GM12864 (cell line): ENCODE measurements at places on chromosomes 5 and 9.

- DNase-seq: no peak
Observed at GRCh38 chr9:96052686-96053085, 177.2 kb downstream of the ERCC6L2 start.

DNA sequence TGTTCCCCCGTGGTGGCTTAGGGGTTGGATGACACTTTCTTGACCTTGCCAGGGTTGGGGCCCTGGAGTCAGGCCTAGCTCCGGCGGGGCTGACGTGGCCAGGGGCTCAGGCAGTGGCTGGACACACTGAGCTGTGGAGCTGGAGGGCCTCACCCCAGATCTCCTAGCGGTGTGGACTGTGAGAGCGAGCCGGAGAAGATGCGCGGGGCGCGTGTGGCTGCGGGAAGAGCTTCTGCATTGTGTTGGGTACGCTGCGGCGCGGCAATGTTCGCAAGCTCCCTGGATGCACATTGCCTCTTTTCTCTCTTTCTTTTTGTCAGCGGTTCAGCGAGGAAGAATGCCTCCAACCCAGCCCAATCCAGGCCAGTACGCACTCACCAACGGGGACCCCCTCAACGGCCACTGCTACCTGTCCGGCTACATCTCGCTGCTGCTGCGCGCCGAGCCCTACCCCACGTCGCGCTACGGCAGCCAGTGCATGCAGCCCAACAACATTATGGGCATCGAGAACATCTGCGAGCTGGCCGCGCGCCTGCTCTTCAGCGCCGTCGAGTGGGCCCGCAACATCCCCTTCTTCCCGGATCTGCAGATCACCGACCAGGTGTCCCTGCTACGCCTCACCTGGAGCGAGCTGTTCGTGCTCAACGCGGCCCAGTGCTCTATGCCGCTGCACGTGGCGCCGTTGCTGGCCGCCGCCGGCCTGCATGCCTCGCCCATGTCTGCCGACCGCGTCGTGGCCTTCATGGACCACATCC is 4.8 kb downstream of the NR2F1 start:
- DNase-seq: no peak

- DNase-seq: no peak
Observed at GRCh38 chr5:61969347-61969746, 336.7 kb upstream of the KIF2A start.

DNA sequence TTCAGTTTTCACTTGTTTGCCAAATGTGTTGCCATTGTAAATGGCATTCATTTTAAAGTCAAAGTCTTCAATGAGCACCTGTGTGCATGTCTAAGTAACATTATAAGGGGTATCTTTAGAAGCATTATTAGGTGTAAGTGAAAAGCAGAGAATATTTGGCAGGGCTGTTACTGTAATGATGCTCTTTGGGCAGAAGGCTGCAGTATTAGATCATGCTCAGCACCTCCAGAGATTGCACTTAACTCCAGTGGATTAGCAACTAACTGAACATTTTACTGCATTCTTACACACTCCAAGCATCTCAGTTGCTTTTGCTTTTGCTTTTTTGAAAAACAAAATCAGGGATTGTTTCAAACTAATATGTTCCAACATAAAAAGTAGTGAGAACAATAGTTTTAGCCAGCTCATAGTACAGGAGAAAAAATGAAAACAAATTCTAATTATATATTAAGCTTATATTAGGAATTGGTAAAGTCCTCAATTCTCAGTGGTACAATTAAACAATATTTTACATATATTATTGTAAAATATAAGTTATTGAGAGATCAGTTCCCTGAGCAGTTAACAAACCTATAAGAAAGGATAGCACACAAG is 1740.9 kb upstream of the CDH9 start:
- no peak for DNase-seq

DNA sequence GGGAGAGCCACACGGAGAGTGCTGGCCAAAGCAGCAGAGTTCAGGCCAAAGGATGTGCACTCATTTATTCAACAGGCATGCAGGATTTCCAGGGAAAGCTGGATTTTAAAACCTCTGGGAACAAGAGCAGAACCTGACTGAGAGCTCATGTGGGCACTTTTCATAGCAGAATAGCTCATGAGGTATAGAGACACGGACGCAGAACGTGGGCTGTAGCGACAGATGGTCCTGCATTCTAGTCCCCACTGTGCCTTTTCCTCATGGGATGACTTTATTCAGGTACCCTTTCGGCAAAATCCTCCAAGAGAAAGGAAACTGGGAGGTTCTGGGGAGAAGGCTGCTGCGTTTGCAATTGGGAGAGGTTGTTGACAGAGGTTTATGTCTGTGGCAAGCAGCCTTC is 5.4 kb downstream of the IL4 start:
- no peak for DNase-seq

DNA sequence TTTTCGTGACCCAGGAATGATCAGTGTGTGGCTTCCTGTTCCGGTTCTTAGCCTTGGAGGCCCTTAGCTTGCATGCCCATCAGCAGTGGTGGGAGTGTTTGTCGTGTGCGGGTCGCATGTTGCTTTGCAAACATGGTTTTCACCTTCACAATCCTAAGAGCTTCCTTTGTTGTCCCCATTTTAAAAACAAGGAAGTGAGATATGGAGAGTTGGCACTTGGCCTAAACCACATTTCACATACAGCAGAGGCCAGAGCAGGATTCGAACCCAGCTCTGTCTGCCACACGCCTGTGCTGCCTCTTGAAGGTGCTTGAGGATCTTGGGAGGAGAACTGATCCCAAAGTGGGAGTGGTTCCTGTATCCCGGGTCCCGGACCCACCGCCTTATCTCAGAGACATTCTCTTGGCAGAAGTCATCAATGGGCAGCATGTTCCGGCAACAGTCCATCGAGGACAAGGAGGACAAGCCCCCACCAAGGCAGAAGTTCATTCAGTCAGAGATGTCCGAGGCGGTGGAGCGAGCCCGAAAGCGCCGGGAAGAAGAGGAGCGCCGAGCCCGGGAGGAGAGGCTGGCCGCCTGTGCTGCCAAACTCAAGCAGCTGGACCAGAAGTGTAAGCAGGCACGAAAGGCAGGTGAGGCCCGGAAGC is 38.2 kb upstream of the POMT1 start:
- DNase-seq: no peak

- DNase-seq: no peak
Observed at GRCh38 chr5:72621576-72621975, 114.4 kb upstream of the ZNF366 start.

GRCh38 chr9:121298689-121299466 is 30.9 kb downstream of the GSN start:
- DNase-seq: no peak

GRCh38 chr9:108634204-108634603 is 221.6 kb downstream of the ACTL7B start:
- DNase-seq: no peak

- no peak for DNase-seq
Observed at GRCh38 chr5:134236318-134236717, 10.4 kb upstream of the PPP2CA start.

GRCh38 chr9:133845440-133845839 is 107.3 kb upstream of the SARDH start:
- no peak for DNase-seq

GRCh38 chr5:73499187-73499586 is 945 bp downstream of the BTF3 start:
- no peak for DNase-seq

DNA sequence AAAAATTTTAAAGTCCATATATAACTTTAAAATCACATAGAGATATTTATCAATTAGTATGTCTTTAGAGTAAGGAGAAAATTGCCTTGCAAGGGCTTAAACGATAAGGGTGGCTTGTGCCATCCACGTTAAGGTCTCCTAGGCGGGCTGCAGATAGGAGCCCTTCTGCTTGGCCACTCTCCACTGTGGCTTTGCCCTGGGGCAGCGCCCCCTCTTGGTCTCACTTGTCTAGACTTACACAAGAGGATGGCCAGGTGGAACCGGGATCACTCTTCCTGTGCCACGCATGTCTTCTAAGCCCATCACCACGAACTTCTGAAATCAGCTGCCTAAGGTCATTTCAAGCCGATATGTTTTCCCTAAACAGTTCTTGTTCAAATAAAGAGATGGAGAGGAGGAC is 2.9 kb downstream of the FPGS start:
- no peak for DNase-seq
